HT1080 (cell line): ENCODE measurements at places on chromosomes 5 and 9. TPM values are rescaled to one million over a fixed set of nuclear protein-coding genes. Genes with fewer than 3 reads are reported as not detected.

SCGB3A2 gene
- not detected in 2 replicates for total RNA-seq

BRINP1 gene
- not detected in 2 replicates for total RNA-seq

GRXCR2 gene
- not detected in 2 replicates for total RNA-seq

ANKRD31 gene
- 0.08 and 0.13 TPM in 2 replicates for total RNA-seq

FAT2 gene
- total RNA-seq = 0.06 and 0.07 TPM in 2 replicates
